Stimulated activated CD4-positive, alpha-beta T cell treated with anti-CD3 and anti-CD28 coated beads, Interleukin-1b, Interleukin-23, amount 100 ng/mL, for 4 hours (primary cell): ENCODE measurements at places on chromosomes 5 and 9.
A peak's percentile ranks its signal among the peaks of the same experiment; 100 is the strongest.

DNA sequence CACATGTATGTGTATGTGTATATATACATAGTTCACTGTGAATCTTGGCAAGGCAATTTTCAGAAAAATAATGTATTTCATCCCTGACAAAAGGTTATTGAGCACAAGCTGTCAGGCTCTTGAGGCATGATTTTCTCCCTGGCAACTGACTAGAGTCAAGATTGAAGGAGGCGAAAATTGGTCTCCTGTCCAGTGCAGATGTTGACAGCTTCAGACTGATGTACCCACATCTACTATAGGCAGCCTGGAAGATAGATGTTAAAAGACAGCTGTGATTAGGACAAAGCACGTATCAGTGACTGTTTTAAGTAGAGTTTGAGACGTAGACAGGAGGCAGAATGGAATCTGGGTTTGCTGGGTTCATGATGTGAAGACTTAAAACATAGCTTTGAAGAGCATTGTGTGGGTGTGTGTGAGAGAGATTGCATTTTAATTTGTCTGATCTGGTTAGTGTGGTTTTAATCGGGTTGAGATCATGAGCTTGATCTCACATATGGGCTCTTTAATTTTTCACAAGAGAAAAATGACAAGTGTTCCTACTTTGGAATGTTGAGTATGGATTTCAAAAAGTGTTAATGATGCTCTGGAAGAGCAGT is 39.1 kb downstream of the CTNNA1 start:
- no peak for DNase-seq

DNA sequence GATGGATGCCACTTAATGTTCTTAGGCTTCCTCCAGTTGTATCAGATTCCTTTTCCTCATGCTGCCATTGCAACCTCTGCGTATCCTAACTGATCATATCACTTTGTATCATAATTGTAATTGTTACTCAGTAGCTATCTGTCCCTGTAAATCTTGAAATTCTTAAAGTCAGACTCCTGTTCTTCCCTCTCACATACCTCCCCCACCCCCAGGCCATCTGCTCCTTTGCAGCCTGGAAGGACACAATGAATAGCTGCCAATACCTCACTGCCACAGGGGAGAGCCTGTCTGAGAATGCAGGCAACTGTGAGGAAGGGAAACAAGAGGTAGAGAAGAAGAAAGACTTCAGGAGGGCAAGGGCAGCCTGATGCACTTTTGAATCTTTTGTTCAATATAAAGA is 228.5 kb downstream of the ENC1 start:
- DNase-seq: no peak

DNA sequence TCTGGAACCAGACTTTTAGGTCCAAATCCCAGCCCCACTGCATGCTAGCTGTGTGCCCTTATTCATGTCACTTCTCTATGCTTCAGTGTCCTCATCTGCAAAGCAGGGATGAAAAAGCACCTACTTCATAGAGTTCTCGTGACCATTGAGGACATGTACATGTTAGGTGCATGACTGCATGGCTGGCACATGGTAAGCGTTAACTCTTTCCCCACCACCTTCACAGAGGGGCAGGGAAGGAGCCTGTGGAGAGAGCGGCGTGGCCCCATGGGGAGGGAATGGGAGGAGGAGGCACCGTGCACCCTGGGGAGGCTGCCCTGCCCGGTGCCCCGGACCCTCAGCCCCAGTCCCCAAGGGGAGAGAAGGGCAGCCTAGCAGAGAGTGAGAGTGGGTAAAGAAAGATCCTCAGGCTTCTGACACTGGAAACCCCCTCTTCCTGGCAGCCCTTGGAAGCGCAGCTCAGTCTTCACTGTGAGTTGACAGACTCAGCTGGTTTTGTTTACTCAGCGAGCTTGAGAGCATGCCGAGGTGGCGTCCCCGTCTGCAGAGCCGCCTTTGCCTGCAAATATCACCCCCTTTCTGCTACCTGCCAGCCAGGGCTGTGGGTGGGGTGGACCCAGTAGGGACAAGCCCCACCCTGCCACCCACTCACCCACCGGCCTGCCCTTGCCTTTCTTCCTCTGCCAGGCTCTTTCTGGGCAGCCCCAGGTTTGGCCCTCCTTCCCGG is 10.6 kb upstream of the ANGPTL2 start:
- no peak for DNase-seq

DNA sequence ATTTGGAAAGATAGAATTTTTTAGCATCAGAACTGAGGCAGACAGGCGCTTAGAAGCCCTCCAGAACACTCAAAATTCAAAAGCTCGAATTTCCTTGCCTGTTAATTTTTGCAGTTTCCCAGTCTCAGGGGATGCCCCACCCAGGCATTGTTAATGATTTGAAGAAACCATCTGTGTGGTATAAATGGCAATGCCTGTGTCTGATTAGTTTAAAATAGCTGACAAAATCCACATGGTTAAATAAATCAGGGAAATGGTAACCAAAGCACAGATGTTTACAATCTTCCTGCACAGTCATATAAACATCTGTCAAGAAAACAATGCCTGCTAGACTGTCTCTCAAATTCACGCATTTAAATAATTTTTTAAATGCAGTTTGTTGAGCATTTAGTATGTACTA is 185.2 kb upstream of the RGMB start:
- no peak for DNase-seq

GRCh38 chr5:109992264-109992915 is 302.7 kb downstream of the MAN2A1 start:
- no peak for DNase-seq

GRCh38 chr5:152349683-152350526 is 55.2 kb downstream of the NMUR2 start:
- DNase-seq: no peak

DNA sequence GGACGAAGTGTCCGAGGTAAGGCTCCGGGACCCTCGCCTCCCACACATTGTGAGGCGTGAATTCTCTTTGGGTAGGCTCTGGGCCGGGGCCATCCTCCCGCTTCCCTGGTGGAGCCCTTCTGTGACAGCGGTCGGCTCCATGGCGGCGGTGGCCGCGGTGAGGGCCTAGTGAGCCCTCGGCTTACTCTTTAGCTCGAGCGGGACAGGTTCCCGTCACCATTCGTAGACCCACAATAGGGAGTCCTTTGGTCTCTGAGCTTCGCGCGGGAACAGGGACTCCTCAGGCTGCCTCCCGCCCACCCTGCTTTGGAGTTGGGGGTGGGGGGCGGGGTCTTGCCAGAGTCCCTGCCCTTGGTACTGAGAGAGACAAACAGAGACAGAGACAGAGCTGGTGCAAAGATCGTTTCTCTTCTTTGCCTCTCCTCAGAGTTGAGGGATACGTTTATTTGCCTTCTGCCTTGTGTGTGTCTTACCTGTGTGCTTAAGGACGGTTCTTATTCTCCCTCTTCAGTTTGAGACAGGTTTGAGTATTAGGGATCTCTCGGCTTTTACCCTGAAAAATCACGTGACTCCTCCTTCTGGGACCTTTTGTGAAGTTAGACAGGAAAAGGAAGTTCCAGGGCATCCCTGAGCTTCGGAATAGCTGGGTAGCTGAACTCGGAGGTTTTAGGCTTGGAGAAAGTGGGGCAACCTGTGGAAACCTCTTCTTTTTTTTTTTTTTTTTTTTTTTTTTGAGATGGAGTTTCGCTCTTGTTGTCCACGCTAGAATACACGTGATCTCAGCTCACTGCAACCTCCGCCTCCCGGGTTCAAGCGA is 833 bp downstream of the ANKHD1 start:
- DNase-seq: peak; percentile 36

- DNase-seq: no peak
These were observed 197.1 kb downstream of the TMC1 start for GRCh38 chr9:72718503-72718902.

DNA sequence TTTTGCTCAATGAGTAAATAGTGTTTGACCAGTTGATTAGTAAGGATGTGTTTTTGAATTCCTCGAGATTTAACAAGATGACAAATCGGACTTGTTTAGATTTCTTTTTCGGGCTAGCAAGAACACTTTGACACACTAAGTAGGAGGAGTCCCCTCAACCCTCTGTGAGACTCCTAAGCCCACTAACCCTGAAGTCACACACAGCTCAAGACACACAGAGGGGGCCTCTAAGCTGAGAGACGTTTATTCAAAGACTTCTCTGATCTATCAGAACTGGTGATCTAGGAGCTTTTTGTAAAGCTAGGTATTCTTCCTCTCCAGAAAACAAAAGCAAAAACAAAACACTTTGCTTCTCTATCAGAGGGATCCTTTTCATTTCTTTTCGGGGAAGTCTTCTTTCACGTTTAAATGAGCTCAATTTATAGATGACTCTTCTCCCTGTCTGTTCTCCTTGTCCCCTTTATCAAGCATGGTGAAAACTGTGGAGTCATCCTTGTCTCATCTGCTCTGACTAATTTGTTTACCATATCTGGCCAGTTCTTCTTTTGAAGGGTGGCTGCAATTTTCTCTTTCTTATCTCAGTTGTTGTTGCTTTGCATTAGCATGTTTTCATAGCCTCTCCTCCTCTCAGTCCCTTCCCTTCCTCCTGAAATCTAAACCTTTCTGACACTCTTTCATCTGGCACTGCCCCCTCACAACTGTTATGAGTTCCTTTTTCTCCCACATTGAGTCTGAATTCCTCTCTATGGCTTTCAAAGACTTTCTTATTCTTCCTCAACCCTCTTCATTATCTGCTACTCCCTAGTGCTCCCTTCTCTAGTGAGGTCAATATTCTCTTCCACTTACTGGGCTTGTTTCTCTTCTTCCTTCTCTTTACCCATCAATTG is 68.5 kb upstream of the RAI14 start:
- no peak for DNase-seq

DNA sequence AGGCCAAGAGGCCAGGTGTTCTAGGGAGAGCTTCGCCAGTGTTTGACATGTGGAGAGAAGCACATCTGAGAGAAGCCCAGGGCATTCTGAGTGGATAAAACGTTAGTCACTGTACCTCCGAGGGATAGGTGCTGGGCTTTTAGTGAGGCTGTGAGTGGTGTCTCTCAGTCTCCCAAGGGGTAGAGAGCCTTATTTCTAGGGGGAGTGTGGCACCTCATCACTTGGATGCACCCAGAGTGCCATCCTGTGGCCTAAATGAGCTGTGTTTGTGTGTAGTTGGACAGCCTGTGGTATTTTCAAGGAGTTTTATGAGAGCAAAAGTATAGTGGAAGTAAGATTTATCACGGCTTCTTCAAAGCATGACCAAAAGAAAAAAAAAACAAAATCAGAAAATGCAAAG is 1046.9 kb upstream of the WWC1 start:
- DNase-seq: no peak

- no peak for DNase-seq
These were observed 80.2 kb downstream of the PLAC8L1 start for GRCh38 chr5:146025114-146025680.

- no peak for DNase-seq
These were observed 36.4 kb downstream of the LARP1 start for GRCh38 chr5:154791535-154791934.

GRCh38 chr9:113781896-113782295 is 94.2 kb upstream of the ZNF618 start:
- no peak for DNase-seq

DNA sequence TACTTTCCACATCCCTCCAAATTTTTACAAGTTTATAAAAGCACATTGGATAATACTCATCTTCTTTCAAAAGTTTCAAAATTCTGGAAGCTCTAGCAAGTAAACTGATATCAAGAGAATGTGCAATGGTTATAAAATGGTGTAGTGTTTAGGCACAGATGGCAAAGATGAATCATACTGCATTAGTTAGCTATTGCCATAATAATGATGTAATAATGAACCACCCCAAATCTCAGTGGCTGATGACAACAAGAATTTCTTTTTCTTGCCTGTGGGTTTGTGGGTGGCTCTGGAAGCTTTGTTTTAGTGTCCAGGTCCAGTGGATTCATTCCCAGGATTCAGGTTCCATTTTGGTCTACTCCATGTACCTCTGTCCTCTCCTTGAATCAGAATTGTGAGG is 319.0 kb downstream of the BRINP1 start:
- no peak for DNase-seq

DNA sequence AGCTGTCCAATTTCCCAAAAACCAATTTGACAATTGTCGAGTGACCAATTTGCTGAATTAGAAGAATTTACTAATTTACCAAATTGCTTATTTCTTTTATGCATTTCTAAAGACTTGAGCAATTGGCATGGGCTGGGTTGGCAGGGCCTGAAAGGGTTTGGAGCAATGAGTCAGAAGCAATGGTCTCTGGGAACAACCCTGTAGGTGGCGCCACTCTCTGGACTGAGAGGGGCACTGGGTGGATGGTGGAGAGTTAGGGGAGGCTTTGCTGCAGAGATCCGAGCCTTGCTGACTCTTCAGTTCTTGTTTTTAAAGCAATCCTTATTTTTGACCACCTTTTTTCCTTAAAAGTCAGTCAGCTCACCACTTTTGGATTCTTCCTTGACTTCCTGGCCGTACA is 71.5 kb upstream of the RPS23 start:
- DNase-seq: peak; percentile 24

- no peak for DNase-seq
These were observed 518 bp downstream of the ERBIN start for GRCh38 chr5:65926893-65927292.

DNA sequence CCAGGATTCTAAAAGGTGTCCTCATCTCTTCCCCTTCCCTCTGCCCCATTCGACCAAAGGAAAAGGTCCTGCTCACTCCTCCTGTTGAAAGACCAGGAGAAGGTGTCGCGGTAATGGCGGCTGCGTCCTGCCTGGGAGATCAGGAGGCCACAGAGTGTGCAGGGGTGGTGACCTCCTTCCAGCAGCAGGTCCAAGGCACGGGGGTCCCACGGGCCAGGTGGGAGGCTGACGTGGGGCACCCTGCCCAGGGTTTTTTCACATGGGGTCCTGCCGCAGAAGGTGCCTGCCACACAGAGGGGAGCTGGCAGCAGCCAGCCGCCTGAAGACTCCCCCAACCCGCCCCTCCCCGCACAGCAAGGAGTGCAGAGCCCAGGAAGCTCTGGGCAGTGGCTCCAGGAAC is 22.2 kb upstream of the ADAMTS2 start:
- DNase-seq: no peak

DNA sequence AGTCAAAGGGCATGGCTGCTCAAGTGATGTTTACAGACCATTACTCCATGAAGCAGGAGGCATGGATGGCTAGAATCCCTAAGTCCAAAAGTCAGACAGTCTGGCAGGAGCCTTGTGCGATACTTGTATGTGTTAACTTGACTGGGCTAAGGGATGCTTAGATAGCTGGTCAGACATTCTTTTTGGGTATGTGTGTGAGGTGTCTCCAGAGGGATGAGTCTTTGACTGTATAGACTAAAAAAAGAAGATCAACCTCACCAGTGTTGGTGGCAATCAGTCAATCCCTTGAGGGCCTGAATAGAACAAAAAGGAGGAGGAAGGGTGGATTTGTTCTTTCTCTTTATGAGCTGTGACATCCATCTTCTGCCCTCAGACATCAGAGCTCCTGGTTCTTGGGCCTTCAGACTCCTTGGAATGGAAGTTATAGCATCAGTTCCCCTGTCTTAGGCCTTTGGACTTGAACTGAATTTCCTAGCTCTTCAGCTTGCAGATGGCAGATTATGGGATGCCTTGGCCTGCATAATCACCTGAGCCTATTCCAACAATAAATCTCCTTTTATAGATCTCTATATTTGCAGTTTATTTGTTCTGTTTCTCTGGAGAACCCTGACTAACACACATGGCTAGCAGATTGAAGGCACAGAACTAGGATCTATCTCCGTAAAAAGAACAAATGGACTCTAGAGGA is 9.7 kb upstream of the HSPB3 start:
- DNase-seq: no peak

GRCh38 chr5:31194468-31194813 is 955 bp downstream of the CDH6 start:
- no peak for DNase-seq
